Stimulated activated CD4-positive, alpha-beta T cell treated with anti-CD3 and anti-CD28 coated beads, Interleukin-1b, Interleukin-23, amount 100 ng/mL, for 1 hour (primary cell): ENCODE measurements at places on chromosomes 7 and 10.

- DNase-seq: no peak
These were observed 52.7 kb upstream of the HERPUD2 start for GRCh38 chr7:35747611-35748010.

DNA sequence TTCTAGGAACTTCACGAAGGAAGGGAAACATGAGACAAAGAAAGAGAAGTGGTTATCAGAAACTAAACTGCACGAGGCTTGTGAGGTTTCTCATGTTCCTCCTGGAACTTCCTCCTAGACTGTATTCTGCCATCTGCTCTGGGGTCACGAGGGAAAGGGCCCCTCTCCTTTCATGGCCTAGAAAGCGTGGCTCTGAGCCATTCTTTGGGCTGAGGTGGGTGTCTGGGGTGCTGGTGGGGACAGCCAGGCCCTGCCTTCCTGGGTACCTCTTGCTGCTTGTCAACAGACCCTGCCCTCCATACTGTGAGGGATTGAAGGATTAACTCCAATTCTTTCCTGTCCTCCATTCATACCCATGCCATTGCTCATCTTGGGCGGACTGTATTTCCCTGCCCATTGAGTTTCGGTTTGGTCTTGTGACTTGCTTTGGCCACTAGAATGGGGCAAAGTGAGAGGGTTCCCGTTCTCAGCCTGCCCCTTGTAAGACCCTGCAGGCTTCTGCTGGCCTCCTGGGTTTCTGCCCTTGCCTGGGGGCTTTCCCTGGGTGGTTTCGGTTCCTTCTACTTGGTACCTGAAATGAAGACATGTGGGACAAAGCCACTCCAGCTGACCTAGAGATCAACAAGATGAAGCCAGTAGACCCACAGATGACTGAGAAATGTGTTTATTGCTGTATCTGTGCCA lies 14.9 kb upstream of the GIMAP8 start:
- no peak for DNase-seq

- no peak for DNase-seq
These were observed 16.7 kb downstream of the TRIM56 start for GRCh38 chr7:101102026-101102425.

- no peak for DNase-seq
These were observed 111.6 kb downstream of the RAMP3 start for GRCh38 chr7:45269192-45269591.

DNA sequence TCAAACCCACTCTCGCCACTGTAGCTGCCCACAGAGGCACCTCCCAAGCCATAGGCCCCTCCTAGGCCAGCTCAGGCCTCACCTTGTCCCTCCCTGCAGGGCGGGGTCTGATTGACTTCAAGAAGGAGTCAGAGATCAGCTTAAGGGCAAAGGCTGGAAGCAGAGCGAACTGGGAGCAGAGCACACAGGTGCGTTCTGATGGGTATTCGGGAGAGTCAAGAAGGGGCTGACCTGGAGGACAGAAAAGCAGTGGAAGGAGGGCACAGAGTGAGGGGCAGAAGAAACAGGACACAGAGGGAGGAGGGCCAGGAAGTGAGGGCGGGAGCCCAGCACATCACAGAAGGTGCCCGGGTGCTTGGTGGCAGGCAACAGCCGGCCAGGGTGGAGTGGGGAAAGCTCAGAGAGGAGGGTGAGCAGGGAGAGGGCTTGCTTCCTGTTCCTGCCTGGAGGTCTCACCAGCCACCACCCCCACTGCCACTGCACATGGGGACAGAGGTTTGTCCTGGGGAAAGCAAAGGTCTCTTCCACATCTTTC lies at the start of gene AOC1:
AOC1 (plus strand) TSS at position 147 of the 535 bp plus-strand sequence. CDS start 3,954 bp downstream, outside the sequence.
- DNase-seq: no peak

DNA sequence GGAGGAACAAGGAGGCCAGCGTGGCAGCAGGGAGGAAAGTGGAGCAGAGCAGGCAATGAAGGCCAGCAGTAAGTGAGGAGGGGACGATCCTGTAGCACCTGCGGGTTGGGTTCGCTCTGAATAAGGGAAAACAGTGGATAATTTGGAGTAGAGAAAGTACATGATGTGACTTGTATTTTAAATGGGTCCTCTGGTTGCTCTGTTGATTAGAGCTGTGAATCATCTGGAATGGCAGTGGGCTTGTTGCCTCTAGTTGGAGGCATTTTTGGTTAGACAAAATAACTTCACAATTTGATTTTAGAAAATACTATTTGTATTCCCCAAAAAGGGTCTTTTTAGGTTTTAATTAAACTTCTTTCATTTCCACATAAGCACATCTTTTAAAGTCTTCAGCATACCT lies 277.4 kb downstream of the ARL4A start:
- DNase-seq: no peak

DNA sequence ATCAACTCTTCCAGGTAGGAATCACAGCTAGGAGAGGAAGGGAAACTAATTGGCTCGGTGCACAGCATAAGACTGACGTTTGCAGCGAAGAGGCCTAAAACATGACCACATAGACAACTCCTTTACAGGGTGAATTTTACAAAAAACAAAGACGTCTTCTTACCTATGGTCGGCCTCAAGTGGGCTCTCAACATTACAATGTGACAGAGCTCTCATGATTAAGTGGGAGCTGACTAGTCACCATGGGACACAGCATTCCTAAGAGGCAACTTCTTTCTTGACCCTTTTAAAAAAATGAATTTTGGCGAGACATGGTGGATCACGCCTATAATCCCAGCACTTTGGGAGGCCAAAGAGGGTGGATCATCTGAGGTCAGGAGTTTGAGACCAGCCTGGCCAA lies 4.6 kb downstream of the PDIA4 start:
- DNase-seq: no peak
